ENCODE measurements at places on chromosomes 6 and 20.
A peak's percentile ranks its signal among the peaks of the same experiment; 100 is the strongest.

DNA sequence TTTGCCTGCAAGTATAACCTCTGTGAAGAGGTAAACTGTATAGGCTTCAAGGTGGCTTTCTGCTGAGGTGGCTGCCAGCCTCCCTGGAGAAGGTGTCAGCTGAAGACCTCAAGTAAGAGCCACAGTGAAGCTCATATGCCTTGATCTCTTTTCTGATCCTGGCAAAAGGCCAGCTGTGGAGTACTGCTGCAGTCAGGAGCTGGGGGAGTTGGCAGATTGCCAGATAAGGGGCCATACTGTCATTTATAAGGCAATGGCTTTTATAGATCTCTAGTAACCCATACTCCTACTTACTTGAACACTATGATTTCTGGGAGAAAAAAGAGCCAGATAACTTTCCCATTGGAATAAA, 8.8 kb upstream of the CEP85L start:
- DNase-seq = no peak

DNA sequence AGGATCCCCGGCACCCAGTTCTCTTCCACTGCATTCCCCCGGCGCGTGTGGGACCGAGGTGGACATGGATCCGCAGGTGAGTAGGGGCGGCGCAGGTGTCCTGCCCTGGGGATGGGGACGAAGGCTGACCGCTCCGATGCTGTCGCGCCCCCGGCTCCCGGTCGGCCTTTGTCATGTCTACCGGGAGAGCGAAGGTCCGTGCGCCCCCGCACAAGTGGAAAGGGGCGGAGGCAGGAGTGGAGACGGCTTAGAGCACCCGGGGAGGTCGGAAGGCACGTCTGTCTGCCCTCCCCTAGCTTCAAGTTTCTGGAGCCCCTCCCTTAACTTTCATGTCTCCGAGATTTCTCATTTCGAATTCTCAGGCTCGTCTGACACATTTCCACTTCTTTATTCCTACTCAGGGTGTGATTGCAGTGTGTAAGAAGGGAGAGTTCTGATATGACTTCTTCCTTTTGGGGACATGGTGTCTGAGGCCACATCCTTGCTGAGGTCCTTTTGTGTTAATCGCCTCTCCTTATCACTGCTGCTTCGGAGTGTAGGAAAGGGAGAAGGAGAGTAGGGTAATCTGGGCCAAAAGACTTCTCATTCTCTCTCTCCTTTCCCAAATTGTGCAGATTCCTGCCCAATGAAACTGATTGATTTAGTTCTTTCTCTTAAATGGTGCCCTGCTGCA, 435 bp downstream of the KIFC1 start:
- DNase-seq = no peak

- no peak for DNase-seq
These were observed 40.7 kb upstream of the KCNK5 start for GRCh38 chr6:39269961-39270360.

DNA sequence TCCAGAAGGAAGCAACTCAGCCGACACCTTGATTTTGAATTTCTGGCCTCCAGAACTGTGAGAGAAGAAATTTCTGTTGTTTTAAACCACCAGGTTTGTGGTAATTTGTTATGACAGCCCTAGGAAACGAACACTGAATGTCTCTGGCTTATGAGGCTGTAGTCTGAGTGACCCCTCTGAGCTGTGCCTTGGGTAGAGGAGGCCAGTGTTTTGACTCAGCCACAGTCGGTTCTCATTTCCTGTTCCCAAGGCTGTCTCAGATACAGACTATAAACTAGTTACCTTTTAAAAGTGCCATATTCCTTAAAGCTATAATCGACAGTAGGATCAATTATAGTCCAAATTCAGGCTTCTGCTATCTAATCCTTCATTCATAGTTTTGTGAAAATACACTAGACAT, 391.2 kb upstream of the MAP3K7 start:
- DNase-seq = no peak

DNA sequence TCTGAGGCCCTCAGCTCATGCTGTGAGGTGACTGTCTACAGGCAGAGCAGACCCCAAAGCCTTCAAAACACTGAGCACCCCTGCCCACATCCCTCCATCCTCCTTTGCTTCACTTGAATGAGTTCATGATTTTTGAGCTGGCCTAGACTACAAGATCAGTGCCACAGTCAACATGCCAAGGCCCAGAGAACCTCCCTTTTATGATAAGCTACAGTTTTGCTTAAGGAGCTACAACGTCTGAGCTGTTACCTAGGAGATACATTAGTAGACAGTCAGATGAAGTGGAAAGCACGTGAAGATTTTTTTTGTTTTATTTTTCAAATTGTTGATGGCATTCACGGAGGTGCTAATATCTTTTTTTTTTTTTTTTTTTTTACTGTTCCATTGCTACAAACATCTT, 139.0 kb downstream of the SOBP start:
- no peak for DNase-seq

- no peak for DNase-seq
These were observed 62.0 kb downstream of the EZR start for GRCh38 chr6:158756977-158757752.

GRCh38 chr6:116682334-116682712, 1.3 kb downstream of the KPNA5 start:
- DNase-seq = peak; percentile 42

- DNase-seq = no peak
These were observed 121.0 kb upstream of the PRDM1 start for GRCh38 chr6:105964979-105965760.

DNA sequence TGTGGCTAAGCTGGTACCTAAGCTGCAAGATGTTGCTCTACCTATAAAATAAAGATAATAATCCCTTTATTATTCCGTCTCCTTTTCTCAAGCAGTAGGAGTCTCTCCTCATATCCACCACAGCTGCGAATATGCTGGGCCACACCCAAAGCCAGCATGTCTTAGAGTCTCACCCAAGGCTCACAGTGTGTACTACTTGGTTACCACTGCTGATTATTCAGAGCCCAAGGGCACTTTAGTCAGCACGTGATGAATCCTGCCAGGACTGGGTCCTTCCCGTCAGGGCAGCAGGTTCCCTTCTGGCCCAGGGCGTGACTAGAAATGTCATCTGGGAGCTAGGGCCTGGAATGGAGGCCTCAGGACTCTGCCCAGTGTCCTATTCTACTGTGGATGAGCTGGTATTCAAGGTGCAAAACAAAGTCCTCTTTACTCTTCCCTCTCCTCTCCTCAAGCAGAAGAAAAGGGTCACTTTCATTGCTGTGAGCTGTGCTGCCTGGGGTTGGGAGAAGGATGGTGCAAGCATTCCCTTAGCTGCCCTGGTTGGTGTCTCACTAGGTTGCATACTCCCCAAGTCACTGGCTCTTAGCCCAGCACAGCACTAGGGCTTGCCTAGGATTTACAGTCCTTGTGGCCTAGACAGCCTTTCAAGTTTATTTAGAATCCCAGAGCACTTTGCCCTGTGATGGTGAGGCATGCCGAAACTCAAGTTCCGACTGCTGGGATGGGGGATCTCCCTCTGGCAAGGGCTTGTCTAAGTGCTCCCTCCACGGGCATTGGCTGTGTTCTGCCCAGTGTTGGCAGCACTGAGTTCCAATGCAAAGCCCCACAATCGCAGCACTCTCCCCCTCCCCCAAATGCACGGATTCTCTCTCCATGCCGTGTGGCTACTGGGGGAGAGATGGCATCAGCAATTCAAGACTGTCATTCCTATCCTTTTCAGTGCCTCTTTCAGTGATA, 320.2 kb downstream of the BTBD9 start:
- DNase-seq = no peak

- no peak for DNase-seq
These were observed 425.1 kb upstream of the JAG1 start for GRCh38 chr20:11098888-11099287.

DNA sequence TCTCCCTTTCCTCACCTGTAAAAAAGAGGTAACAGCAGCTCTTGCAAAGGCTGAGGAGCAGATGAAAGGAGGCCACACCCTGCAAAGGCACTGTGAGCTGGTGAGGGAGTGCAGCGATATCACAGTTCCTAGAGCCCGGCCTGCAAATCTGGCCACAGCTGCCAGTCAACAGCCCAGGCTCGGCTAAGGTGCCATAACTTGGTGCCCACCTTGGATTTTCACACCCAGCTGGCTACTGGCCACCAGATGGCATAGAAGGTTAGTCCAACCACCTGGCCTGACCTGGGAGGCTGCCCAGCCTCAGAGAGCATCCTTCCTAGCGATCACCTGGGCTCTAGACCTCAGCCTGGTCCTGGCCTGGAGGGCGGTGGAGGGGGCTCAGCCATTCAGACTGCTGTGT, 46.8 kb downstream of the KCNB1 start:
- no peak for DNase-seq

GRCh38 chr6:37860226-37860839, 40.8 kb downstream of the ZFAND3 start:
- DNase-seq = peak; percentile 33

GRCh38 chr20:11754451-11754850, 163.2 kb upstream of the BTBD3 start:
- DNase-seq = no peak

- no peak for DNase-seq
These were observed 32.1 kb upstream of the JAG1 start for GRCh38 chr20:10705801-10706459.

GRCh38 chr6:15077961-15078360, 167.9 kb upstream of the JARID2 start:
- DNase-seq = no peak

GRCh38 chr20:46260480-46260879, 47.8 kb downstream of the CDH22 start:
- peak; percentile 57 for DNase-seq

- DNase-seq = no peak
These were observed 170.7 kb upstream of the PMEPA1 start for GRCh38 chr20:57880571-57880892.

DNA sequence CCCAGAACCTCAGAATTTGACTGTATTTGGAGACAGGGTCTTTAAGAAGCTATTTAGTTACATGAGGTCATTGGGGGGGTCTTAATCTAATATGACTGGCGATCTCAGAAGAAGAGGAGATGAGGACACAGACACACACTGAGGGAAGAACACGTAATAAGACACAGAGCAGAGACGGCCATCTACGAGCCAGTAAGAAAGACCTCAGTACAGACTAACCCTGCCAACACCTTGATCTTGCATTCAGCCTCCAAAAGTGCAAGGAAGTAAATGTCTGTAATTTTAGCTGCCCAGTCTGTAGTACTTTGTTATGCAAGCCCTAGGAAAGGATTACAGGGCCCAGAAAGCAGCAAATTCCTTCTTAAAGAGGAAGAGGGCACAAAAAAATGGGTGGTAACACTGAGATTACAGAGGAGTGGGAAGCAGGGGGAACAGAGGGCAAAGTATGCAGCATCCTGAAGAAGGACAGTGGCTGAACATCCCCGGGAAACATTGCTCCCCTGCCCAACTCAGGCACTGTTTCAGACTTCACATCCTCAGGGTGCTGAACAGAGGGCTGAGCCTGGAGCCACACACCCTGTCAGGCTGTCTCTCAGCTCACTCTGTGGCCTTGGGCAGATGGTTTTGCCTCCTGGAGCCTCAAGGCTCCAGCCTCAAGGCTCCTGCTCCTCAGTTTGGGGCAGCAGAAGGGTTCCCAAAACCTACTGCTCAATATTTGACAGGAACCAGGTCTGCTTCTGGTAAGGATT, 27.9 kb upstream of the SIRPG start:
- no peak for DNase-seq

GRCh38 chr20:31859266-31859997, 10.9 kb downstream of the DUSP15 start:
- no peak for DNase-seq

GRCh38 chr6:26472549-26473290, 15.0 kb downstream of the BTN2A1 start:
- DNase-seq = no peak

GRCh38 chr6:9250852-9251251, 815.5 kb upstream of the SLC35B3 start:
- peak; percentile 10 for DNase-seq

- peak; percentile 36 for DNase-seq
These were observed 85.7 kb downstream of the SHLD1 start for GRCh38 chr20:5835871-5836270.

GRCh38 chr20:46951840-46952497, 57.3 kb downstream of the EYA2 start:
- no peak for DNase-seq

DNA sequence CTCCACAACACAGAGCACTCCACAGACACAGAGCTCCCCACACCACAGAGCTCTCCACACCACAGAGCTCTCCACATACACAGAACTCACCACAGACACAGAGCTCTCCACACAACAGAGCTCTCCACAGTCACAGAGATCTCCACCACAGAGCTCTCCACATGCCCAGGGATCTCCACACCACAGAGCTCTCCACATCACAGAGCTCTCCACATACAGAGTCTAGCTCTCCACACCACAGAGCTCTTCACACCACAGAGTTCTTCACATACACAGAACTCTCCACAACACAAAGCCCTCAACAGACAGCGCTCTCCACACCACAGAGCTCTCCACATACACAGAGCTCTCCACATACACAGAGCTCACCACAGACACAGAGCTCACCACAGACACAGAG, 55.3 kb downstream of the ERMARD start:
- no peak for DNase-seq

DNA sequence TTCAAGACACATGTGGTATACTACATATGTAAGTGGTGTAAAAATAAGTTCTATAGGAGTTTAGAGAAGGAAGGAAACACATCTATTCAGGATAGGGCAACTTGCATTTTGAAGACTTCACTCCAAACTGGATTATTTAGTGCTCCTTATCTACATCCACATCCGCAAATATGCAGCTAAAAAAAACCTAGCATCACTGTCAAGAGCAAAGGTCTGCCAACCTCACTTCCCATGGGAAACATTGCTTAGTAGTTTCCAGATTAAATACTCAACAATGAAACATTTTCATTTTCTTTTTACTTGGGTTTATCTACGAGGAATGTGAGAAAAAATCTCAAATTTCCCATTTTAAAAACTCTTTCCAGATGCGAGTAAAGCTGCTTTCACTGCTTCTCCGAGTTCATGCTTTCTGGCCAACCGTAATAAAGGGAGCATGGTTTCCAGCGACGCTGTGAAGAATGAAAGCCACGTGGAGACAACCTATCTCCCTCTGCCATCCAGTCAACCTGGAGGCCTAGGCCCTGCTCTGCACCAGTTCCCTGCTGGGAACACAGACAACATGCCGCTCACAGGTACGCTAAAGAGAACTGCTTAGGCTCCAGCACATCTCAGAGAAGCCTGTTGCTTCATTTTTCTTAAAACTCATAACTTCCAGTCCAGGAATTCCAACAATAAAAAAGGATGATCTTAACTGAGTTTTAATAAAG, 48.2 kb downstream of the RFX6 start:
- no peak for DNase-seq

DNA sequence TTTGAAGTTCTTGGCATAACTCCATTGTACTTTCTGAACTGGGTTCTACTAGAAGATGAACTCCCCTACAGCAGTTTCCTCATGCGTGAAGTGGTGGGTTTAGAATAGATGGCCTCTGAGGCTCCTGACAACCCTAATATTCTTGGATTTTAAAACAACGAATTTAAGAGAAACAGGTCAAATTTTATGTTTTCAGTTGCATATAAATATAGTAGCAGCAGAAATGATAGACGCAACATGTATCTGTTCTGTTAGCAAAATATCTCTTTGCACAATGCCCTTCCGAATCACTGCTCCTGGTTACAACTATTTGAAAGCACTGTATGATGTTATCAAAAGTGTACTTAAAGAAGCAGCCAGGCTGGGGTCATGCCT, 247.2 kb downstream of the TBC1D7 start:
- DNase-seq = no peak

- DNase-seq = no peak
These were observed 27.6 kb downstream of the KIF25 start for GRCh38 chr6:168024951-168025510.

GRCh38 chr6:121901432-121901831, 466.0 kb downstream of the GJA1 start:
- no peak for DNase-seq

All from fibroblast of gingiva (primary cell).